ENCODE measurements at places on chromosomes 3 and 15.

GRCh38 chr3:46435081-46435726, 28.1 kb downstream of the CCRL2 start:
- DNase-seq: no peak

- no peak for DNase-seq
Measured at GRCh38 chr15:20295238-20295811, 246.3 kb downstream of the GOLGA6L6 start.

- DNase-seq: no peak
Measured at GRCh38 chr3:169286992-169287391, 376.5 kb downstream of the MECOM start.

- no peak for DNase-seq
Measured at GRCh38 chr3:165568907-165569462, 268.2 kb downstream of the BCHE start.

DNA sequence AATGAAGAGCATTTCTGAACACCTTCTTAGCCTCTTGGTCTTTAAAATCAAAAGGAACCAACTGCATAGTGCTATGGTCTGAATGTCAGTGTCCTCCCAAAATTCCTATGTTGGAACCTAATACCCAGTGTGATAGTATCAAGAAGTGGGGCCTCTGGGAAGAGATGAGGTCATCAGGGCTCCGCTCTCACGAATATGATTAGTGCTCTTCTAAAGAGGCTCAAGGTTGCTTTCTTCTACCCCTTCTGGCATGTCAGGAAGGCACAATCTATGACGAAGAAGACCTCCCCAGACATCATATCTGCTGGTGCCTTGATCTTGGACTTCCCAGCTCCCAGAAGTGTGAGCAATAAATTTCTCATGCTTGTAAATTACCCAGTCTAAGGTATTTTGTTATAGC, 209.5 kb downstream of the MAGI1 start:
- no peak for DNase-seq

DNA sequence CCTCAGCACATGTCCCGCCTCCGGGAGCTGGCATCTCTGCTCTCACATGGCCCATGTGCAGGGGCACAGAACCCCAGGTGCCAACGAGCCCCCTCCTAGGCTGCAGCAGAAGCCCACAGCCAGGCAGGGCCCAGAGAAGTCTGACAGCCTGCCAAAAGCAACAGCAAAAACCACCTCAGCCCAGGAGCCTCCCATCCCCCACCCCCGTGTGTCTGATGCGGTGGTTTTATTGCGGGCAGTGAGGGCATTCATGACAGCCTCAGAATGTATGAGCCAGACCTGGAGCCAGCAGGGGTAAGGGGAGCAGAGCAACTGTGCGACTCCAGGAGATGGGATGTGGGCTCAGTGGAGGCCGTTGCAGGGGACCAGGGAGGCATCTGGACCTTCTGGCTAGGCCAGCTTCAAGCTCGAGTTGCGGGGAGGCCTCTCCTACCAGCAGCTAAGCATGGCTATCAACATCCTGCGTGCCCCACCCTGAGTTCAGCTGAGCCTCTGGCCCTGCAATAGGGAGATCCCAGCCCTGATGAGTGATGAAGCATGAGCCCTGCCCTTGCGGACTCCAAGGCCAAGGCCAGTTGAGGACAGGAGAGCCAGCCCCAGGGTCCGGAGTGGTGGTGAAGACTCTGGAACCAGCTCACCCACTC, 52.5 kb downstream of the CYP11A1 start:
- peak; percentile 3 for DNase-seq

DNA sequence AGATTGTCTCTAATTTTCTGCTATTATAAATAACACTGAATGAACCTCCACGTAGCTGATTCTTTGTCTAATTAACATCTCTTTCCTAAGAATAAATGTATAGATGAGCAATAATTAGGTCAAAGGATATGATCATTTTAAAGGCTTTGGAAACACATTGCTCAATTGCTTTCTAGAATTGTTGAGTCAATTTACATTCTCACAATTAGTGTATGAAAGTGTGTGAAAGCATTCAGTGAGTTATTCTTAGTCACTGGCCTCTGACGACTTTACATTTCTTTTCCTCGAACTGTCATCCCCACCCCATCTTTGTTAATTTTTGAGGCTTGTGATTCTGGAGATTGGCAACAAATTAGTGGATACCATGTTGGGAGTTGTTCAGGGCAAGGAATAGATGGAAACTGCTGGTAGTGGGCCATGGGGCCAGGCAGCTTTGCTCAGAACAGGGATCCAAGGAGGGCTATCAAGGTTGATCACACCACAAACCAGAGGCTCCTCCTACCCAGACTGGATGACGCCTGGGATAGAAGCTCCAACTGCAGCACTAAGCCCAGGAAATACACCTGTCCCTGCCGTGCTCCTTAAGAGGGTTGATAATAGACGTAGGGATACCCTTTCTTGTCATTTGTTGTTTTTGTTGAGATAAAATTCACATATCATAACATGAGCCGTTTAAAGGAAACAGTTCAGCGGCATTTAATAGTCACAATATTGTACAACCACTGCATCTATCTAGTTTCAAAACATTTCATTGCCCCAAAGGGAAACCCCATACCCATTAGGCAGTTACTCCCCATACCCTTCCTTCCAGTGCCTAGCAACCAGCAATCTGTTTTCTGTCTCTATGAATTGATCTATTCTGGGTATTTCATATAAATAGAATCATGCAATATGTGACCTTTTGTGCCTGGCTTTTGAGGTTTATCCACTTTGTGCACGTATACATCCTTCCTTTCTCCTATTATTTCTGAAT, 27.9 kb downstream of the EIF1B start:
- no peak for DNase-seq
